ENCODE measurements at places on chromosomes 13 and 19.

- no peak for DNase-seq
These were observed 17.2 kb downstream of the FRY start for GRCh38 chr13:32048816-32049215.

DNA sequence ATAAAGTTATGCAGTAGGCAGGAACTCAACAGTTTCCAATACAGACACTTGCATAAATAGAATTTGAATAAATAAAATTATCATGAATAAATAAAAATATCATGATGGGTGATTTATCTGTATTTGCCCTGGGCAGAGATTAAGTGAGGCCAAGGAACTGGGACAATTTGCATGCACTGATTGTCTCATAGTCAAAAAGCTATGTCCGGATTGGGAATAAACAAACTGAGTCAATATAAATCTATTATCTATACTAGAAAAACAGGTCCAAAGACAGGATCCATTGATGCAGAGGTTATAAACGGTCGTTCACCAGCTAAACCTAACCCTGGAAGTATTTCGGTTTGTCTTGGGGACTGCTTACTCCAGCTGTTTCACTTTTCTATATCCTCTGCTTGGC lies 26.2 kb upstream of the FBXL3 start:
- DNase-seq = no peak

DNA sequence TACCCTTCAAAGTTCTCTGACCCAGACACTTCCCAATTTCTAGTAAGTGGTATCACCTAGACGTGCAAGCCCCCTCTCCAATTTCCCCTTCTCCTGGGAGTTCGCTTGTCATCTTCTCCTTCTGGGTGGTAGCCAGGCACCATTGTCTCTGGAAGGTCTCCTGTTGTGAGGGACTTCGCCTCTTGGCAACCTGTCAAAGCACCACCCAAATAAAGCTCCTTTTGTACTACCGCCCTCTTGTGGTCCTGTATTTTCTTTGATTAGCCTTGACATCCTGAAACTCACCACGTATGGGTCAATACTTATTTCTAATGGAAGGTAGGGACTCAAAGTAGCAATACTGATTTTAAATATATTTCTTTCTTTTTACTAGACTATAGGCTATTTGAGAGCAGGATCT lies 8.2 kb downstream of the GPC5 start:
- no peak for DNase-seq

GRCh38 chr19:39405261-39405957 lies 1.2 kb upstream of the ZFP36 start:
- DNase-seq = no peak

DNA sequence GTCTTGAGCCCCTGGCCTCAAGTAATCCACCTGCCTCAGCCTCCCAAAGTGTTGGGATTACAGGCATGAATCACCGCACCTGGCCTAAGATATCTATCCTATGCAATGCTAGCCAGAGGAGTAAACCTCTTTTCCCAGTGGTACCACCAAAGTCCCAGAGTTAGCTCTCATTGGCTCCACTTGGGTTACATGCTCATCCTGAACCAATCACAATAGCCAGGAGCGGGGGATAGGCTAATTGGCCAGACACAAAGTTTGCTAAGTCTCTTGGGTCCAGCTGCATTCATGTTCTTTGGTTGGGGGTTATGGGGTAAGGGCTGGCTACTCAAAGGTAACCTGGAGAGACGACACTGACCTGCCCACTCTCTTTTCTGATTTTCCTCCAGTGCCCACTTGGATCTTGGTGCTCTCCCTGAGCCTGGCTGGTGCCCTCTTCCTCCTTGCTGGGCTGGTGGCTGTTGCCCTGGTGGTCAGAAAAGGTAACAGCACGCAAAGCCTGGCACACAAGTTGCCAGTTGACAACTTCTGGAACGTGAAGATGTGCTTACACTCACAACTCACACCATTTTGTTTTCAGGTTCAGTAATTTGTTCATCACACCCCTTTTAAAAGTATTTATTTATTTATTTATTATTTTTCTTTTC lies 7.8 kb downstream of the C19orf38 start:
- DNase-seq = no peak

GRCh38 chr13:60654415-60654814 lies 257.4 kb downstream of the TDRD3 start:
- no peak for DNase-seq
